ENCODE measurements at places on chromosomes 13 and 19.

- DNase-seq = no peak
These were observed 344.7 kb downstream of the KLF5 start for GRCh38 chr13:73403355-73404120.

DNA sequence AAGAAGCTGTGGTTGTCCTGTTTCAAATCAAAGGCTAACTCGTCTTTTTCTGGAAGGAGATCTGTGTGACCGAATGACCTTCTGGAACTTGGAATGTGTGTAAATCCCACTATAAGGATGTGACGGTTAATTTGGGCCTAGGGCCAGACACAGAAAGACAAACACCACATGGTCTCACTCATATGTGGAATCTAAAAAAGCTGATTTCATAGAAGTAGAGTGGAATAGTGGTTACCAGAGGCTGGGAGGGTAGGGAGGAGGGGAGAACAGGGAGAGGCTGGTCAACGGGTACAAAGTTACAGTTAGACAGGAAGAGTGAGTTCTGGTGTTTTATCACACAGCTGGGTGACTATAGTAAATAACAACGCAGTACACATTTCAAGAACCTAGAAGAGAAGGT lies 39.3 kb upstream of the RGCC start:
- DNase-seq = no peak

GRCh38 chr19:40144151-40144550 lies 47.1 kb upstream of the MAP3K10 start:
- DNase-seq = peak; percentile 28

GRCh38 chr19:35114353-35115176 lies 1.1 kb upstream of the FXYD3 start:
- DNase-seq = peak; percentile 74

GRCh38 chr19:24069905-24070657 lies 16.9 kb upstream of the ZNF254 start:
- no peak for DNase-seq

DNA sequence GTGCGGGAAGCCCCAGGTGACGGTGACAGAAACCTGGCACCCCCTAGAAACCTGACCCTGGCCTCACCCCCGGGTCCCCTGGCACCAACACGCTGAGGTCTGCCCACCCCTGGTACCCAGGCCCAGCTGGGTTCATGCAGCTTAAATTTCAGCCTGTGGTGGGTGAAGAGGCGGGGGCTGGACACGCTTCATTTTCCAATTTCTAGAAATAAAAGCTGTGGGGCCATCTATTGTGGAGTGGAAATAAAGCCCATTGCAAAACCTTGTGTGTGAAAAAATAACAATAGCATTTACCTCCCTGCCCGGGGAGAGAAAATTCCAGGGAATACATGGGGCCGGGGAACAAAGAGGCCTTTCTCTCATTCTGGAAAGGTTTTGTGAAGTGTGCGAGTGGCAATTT lies 7.5 kb upstream of the FUT5 start:
- no peak for DNase-seq

- DNase-seq = no peak
These were observed 10.0 kb downstream of the SCAF1 start for GRCh38 chr19:49651820-49652550.

GRCh38 chr19:18110609-18111232 lies 13.1 kb downstream of the MAST3 start:
- DNase-seq = no peak

DNA sequence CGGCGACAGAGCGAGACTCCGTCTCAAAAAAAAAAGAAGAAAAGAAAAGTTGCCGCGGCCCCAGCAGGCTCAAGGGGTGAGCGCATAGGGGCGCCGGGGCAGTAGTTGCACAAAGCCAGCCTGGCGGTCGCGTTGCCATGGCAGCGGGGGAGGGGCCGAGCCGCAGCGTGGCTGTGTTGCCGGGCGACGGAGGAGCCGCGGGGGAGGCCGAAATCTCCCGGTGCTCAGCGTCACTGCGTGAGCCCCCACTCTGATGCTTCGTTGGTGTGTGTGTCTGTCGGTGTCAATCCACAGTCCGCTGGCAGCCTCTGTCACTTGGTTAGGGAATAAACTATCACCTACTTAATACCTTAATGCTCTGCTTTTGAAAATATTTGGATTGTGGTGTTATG lies 82.9 kb upstream of the C1QTNF9B start:
- DNase-seq = peak; percentile 86

- no peak for DNase-seq
These were observed 4.3 kb downstream of the GRK1 start for GRCh38 chr13:113671066-113672001.

DNA sequence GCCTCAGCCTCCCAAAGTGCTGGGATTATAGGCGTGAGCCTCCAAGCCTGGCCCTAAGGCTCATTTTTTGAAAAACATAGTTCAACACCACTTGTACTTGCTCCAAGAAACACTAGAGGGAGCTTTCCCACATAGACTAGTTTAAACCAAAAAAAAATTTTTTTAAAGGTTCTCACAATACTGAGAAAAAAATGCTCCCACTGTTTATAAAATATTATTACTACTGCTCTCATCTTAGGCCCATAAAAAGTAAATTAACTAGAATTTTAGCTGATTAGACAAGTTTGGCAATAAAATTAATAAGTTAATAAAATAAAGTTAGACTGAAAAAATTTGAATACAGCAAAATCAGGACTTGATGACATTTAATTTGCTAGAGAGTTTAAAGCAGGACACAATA lies 109.5 kb downstream of the TBC1D4 start:
- peak; percentile 13 for DNase-seq

DNA sequence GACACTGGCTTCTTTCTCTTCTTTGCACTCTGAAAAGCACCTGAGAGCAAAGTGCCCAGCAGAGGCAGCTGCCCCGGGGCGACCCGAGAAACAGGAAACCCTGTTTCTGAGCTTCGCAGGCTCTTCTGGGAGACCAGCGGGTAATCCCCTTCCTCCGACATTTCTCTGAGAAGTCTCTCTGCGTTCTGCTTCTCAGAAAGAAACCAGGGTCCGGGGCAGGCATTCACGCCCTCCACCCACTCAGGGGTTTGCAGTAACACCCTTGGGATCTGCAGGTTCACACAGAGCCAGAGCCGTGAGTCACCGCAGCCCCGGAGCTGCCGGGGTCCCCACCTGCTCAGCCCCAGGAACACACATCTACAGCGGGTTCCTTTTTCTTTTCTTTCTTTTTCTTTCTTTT lies 86.0 kb downstream of the GADD45B start:
- peak; percentile 72 for DNase-seq

DNA sequence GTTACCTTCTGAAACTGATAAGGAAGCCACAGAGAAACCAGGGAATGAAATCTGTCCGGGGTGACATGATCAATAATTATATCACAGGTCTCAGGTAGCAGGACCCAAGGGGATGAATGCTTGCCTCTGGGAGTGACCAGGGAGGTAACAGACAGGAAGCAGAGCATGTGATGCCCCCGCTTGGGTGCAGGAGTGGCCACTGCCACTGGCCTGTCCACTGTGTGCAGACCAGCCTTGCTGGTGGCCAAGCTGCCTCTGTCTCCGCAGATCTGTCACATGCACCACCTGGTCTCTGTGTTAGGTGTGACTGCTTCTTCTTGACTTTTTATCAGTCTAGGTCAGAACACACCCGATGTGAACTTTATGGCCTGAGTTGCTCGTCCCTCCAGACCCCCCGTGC lies 71.8 kb downstream of the PEPD start:
- DNase-seq = no peak

- peak; percentile 70 for DNase-seq
These were observed 830 bp downstream of the NEK5 start for GRCh38 chr13:52127783-52128702.
